ENCODE measurements at places on chromosomes 5 and 9. TPM values are rescaled to one million over a fixed set of nuclear protein-coding genes. Genes with fewer than 3 reads are reported as not detected.

DNA sequence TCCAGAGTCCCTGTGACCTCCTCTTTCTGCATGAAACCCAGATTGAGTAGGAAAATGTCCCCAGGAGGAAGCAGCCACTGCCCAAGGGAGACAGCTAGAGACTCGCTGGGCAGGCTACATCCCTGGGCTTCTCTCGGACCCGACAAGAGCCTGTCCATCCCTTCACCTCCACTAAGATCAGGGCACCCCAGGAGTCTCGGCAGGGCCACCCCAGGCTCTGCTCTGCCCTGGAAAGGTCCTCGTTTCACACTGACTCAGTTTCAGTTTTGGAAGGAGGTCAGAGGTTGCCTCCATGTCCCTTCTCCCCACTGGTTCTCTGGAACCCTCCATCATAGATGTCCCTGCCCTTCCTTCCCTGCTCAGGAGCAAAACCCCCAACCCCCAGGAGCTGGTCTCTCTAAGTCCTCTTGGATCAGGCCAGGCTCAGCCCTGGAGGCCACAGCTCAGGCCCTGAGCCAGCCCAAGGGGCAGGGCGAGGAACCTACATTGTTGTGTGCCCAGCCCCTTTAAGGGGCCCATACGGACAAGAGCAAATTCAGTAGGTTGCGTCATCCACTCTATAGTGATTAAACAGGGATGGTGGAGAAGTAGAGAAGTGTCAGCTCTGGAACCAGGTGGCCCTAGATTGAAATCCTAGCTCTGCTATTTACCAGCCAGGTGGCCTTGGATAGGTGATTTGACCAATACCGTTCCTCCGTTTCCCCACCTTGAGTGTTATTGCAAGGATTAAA is 37.4 kb downstream of the C9orf50 start:
- no peak for DNase-seq

Gene TMEM232
- total RNA-seq = 1.3 TPM

Gene ACO1
- 45.4 TPM for total RNA-seq

- no peak for DNase-seq
Observed at GRCh38 chr5:150460781-150461180, 11.2 kb upstream of the RPS14 start.

- DNase-seq = no peak
Observed at GRCh38 chr5:152271420-152271819, 133.7 kb downstream of the NMUR2 start.

- DNase-seq = no peak
Observed at GRCh38 chr5:65880496-65881072, 45.8 kb upstream of the ERBIN start.

DNA sequence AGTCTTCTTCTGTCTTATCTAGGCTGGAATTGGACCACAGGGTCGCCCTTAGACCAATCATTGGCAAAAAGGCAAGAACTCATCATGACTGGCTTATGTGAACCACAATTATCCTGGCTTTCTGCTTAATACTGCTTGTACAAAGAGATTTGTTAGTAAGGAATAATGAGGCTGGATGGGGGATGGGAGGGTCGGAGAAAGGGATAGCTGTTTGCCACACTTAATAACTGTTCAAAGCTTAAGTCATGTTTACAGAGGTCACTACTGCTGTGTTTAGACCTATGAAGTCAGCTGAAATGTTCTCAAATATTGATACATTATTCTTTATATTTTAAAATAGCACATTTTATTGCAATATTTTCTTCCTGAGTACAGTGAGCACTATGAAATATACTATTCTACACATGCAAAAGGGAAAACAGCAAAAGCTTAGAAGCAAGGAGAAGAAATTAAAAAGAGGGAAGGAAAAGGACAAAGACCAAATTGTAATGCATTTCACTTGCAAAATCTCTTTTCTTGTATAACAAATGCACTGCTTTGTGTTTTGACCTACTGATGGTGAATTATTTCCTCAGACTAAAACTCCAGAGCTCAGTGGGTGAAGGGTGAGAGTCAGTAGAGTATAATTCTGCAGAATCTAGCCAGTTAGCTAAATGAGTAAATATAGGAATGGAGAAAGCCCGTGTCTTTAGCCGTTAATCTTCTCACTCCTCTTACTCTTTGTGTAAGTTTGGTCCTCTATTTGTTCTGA is 404.9 kb upstream of the ZNF608 start:
- no peak for DNase-seq

DNA sequence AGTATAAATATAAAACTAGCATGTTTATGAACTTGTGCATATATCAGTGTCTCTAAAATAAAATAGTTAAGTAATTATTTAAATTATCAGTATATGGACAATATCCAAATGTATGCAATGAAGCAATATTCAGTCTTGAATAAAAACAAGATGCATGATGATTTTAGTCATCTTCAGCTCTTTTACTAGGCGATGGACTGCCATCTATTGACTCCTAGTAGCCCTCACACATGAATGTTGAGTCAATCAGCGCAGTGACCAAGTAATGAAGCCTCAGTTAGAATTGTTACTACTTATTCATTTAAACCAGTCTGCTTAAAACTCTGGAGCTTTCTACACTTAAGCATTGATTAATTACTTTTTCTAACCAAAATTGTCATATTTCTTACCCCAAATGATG is 92.9 kb upstream of the GRHPR start:
- no peak for DNase-seq

Gene GRXCR2
- not detected for total RNA-seq

DNA sequence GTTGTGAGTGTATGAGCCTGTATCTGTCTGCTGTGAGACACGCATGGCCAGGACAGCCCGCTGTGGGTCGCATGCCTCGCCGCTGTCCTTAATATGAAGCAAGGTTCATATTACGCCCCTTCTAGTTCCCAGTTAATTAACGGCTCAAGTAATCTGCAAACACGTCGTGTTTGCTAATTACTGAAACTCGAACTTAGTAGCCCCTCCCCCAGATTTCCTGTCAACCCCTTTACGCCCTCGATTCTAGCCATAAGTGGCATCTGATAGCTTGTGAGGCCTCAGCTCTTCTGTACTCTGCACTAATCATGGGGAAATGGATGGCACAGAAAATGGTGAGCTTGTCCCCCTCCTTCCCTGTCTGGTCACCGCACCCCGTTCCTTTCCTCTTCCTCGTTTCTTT is 116.9 kb upstream of the OTULINL start:
- DNase-seq = no peak

Gene PCDHA1
- 0.50 TPM for total RNA-seq

GRCh38 chr9:115411993-115412452 is 294.1 kb upstream of the TNC start:
- DNase-seq = no peak

Gene SLC6A7
- total RNA-seq = 0.07 TPM

Gene RPL35
- total RNA-seq = 1,889 TPM

DNA sequence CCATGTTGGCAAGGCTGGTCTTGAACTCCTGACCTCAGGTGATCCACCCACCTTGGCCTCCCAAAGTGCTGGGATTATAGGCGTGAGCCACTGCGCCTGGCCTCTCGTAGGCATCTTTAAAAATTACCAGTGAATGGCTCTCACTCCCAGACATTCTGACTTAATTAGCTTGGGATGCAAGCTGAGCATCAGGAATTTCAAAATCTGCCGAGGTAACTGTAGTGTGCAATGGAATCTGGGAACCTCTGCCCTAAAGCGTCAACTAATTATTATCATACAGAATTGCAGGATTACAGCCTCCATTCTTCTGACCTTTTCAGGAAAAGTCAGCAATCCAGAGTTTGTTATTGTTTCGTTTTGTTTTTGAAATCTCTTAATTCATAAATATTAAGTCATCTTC is 213.4 kb upstream of the DMAC1 start:
- no peak for DNase-seq

Gene CYSRT1
- total RNA-seq = 1.6 TPM

GRCh38 chr9:134606951-134607731 is 34.5 kb upstream of the COL5A1 start:
- DNase-seq = peak; percentile 58

DNA sequence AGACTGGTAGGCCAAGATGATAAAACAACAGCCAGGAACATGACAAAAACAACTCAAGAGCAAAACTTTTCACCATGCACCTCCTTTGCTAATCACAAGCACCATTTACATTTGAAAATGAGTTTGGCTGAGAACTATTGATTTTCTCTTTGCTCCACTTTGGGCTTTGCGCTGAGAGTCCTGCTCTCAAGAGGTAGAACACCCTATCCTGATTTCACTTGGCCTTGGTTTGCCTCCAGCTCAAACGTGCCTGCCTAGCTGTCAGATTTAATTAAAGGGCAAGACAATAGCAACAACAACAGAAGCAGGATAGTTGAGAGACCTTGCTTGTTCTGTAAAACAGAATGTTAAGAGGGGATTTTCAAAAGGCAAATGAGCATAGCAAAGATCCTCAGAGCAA is 128.2 kb upstream of the ASTN2 start:
- no peak for DNase-seq

Gene WDR38
- total RNA-seq = not detected

Gene PCDHB12
- total RNA-seq = 2.0 TPM

- DNase-seq = no peak
Observed at GRCh38 chr9:7516376-7516775, 283.2 kb downstream of the DMAC1 start.

- DNase-seq = no peak
Observed at GRCh38 chr5:67200809-67201562, 4.4 kb upstream of the CD180 start.

Gene OBP2B
- total RNA-seq = not detected

GRCh38 chr5:27733237-27733636 is 694.9 kb upstream of the CDH9 start:
- DNase-seq = no peak

- no peak for DNase-seq
Observed at GRCh38 chr5:112125903-112126302, 293.2 kb downstream of the EPB41L4A start.

DNA sequence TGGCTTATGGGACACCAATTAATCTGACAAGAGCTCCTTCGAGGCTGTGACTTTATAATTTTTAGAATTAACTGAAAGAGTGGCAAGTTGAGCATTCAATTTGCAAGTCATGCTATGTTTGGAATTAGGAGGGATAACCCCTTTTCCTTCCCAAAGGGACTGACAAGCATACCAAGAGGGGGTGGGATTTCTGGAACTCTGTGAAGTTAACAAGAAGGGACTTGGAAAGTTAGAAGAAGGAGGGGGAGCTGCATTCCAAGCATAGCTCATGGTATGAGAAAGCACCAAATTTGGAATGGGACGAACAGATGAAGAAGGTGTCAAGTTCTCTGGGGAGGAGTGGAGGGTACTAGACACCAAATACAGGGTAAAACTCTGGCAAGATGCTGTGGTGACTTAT is 8.9 kb upstream of the PALM2AKAP2 start:
- no peak for DNase-seq

Measured in H1 (cell line).